ENCODE measurements at places on chromosomes 6 and 20.

- DNase-seq: no peak
These were observed 198.2 kb downstream of the PRL start for GRCh38 chr6:22098601-22099031.

GRCh38 chr6:36455486-36456027, 12.8 kb downstream of the KCTD20 start:
- no peak for DNase-seq

- DNase-seq: peak; percentile 64
These were observed 3.6 kb downstream of the BPI start for GRCh38 chr20:38307371-38308046.

DNA sequence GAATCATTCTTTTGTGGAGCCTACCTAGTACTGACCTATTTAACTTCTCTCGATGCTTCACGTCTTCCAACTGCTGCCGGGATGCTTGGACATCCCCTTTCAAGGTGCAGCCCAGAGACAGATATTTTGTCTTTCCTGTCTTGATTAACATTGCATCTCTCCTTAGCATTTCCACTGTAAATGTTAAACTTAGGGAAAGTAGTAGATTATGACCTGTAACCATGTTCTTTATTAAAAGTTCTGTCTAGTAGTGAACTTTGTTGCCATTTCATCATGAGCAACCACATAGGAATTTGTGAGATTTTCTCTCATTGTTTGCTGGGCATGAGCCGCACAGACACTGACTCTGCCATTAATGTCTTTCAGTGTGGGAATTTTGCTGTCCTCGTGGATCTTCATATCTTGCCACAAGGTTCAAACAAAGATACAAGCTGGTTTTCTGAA, 117.9 kb downstream of the JAG1 start:
- DNase-seq: peak; percentile 85

DNA sequence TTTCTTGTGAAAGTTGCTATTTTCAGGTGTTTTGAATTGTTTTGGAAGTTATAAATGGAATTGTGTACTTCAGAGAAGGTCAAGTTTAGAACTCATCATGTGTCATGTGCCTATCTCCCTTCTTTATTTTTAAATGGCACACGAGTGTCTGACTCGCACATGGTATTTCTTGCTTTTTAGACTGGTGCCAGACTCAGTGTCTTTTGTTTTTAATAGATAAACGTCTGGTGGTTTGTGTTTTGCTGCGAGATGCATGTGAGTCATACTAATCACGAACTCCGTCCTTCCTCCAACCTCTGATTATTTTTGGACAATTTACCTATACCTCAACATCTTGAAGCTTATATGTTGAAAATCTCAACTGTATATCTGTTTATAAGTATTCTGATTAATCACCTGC, 292.1 kb downstream of the CDKAL1 start:
- DNase-seq: peak; percentile 71

DNA sequence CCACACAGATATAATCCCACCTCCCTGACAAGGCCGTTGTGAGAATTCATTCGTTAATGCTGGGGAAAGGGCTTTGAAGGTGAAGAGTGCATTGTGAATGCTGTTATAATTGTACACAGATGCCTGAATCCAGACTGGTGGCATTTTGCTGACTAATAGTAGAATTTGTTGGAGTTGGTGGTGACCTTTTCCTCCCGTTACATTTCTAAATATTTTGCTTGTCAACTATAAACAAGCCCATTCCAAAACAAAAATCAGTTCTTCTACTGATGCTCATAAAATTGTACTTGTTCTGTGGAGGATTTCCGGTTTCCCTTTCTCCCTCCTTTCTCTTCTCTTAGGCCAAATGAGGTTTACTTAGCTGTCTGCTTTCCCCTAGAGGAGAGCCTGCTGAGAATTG, 253.1 kb upstream of the SUPT3H start:
- no peak for DNase-seq

DNA sequence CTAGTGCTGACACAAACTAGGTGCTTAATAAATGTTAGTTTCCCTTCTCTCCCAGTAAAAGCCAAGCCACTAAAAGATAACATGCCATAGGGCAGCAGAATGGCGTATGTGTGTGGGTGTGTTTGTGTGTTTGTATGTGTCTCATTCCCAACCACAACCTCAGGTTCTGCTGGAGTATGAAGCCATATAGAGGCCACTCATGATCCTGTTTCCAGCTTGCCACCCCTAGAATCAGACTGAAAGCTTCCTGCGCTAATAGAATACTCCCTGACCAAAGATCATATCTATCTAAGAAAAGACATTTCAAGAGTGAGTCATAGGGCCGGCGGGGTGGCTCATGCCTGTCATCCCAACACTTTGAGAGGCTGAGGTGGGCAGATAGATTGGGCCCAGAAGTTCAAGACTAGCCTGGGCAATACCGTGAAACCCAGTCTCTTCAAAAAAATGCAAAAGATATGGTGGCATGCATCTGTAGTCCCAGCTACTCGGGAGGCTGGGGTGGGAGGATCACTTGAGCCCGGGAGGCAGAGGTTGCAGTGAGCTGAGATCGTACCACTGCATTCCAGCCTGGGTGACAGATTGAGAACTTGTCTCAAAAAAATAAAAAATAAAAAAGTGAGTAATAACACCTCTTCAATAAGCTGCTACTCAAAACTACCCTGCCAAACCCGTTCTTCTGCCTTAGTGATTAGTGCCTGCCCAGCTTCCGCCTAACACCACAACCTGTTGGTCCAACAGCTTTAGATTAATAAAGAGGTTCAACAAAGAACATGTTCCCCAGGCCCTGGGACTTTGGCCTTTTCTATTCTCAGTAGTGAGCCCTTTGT, 11.8 kb upstream of the SNRPC start:
- DNase-seq: peak; percentile 26

- no peak for DNase-seq
These were observed 157.0 kb downstream of the MTHFD1L start for GRCh38 chr6:151022492-151022891.

GRCh38 chr20:768426-768978, at the start of gene SLC52A3:
TSS of gene SLC52A3 (minus strand) at chr20:768500. CDS start at chr20:765774, 2,726 bp downstream.
- DNase-seq: no peak

DNA sequence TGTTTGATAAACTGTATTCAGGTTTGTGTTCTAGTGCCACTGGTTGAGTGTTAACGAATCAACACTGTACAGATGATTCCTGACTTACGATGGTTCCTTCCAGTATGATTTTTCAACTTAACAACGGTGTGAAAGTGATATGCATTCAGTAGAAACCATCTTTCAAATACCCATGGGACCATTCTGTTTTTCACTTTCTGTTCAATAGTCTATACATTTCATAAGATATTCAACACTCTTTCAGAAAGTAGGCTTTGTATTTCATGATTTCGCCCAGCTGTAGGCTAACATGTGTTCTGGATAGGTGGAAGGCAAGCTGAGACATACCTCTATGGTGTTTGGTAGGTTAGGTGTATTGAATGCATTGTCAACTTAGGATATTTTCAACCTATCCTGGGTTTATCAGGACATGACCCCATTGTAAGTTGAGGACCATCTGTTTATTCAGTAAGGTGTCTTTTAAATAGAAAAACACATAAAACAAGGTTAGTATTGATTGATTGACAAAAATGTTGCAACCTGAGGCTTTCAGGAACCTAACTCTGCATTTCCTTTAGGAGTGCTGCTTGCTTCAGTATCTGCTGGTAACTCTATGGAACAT, 32.3 kb downstream of the SYNJ2 start:
- no peak for DNase-seq

DNA sequence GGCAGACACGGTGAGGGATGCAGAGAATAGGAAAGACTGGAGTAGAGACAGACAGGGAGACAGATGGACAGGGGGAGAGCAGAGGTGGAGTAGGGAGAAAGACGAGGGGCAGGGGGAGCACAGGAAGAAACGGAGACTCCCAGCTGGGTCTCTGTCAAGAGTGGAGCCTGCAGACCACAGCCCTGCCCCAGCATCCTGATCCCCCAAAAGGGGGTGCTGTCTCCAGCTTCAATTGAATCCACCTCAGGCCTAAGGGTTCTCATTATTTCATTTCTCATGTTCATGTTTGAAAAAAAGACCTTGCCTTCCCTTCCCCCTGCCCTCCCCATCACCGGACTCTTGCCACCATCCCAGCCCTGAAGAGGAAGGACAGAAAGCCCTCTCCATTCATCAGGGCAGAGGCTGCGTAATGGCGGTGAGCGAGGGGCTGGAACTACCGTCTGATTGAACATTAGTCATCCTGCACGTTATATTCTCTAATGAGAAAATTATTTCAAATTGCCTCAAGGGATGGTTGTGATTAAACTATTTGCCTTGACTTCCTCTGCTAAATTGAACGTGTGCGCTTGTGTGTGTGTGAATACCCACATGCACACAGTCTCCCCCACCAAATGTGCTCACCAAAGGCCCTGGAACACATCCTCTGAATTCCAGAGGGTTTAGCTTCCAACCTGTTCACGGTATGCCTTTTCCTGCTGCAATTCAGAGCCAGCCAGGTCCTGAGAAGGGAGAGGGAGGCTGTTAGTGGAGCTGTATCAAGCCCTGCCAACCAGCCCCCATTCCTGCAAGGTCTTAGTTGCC, 98.3 kb downstream of the CDC5L start:
- no peak for DNase-seq

- DNase-seq: peak; percentile 14
These were observed 30.8 kb downstream of the NHSL1 start for GRCh38 chr6:138468320-138469015.
